ENCODE measurements at places on chromosomes 7 and 10.

GRCh38 chr7:41842956-41843355 is 140.1 kb upstream of the INHBA start:
- DNase-seq, result no peak

DNA sequence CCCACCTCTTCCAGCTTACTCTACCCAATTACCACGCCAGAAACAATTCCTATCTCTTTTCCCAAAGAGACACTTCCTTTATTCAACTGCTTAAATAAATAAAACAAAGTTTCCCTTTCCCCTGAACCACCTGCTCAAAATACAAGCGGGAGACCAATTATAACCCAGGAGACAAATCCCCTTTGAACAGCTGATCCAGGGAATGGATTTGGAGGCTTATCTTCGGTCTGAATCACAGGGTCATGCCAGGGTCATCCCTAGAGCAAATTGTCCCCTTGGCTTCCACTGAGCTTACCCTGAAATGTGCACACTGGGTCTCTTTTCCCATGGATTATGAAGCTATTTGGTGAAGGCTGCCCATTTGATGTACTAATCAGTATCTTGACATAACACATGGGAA is 99.9 kb upstream of the JAZF1 start:
- DNase-seq, result no peak

GRCh38 chr7:18350678-18351077 is 144.9 kb upstream of the HDAC9 start:
- no peak for DNase-seq

GRCh38 chr7:130279286-130279685 is 12.6 kb downstream of the CPA2 start:
- no peak for DNase-seq

GRCh38 chr7:105829681-105830322 is 46.6 kb downstream of the ATXN7L1 start:
- peak; percentile 32 for DNase-seq

Data from fibroblast of the conjunctiva (primary cell).